ENCODE measurements at places on chromosomes 6 and 20.

DNA sequence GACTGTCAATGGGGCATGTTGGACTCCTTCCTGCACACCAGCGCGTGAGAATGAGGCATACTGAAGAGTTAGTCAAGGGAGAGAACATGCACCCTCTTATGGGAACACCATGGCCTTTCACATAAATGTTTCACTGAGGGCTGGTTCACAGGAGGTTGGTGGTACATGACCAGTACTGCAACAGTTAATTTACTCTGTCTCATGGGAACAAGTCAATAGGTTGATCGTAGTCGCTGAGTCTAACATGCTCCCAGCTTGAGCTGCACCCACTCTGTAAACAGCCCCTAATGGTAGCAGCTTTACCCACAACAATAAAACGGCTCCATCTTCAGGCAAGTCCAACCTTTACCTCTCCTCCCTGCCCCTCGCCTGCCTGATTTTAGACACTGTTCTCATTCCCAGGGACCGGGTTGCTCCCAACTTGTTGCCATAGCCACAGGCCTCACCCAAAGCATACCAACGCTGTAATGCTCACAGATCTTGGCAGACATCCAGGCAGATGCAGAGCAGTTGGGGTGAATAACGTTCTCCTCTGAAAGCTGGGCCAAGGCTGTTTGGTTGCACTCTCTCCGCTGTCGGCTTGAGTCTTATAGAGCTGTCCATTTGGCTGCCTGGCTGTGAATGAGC, 111.3 kb downstream of the LY86 start:
- DNase-seq = no peak

- no peak for DNase-seq
These were observed 213.9 kb upstream of the CNR1 start for GRCh38 chr6:88380083-88380482.

DNA sequence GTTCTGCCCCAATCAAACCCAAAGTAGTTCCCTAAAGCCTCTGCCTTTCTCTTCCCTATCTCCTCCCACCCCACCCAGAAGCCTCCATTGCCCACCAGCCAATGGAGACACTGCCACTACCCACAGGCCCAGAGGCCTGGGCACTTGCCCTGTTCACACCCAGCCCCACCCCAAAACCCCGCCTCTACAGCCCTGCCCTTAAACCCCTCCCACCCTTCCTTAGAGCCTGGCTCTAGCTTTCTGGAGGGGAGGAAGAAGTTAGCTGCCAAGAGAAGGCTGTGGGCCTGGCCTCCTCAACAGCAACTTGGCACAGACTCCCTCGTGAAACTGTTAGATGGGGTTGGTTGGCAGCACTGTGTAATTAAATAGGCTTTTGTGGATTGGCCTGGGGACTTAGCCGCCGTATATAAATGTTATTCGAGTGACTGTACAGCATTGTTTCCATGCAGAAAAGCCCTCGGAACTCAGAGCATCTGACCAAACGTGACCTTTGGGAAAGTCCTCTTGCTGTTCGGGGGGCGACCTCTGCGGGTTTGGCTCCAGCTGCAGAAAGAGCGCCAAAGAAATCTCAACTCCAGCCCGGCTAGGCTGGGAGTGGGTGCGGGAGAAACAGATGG, 31.4 kb downstream of the COL11A2 start:
- no peak for DNase-seq

- DNase-seq = no peak
These were observed 76.4 kb upstream of the RNF24 start for GRCh38 chr20:4091490-4092479.

DNA sequence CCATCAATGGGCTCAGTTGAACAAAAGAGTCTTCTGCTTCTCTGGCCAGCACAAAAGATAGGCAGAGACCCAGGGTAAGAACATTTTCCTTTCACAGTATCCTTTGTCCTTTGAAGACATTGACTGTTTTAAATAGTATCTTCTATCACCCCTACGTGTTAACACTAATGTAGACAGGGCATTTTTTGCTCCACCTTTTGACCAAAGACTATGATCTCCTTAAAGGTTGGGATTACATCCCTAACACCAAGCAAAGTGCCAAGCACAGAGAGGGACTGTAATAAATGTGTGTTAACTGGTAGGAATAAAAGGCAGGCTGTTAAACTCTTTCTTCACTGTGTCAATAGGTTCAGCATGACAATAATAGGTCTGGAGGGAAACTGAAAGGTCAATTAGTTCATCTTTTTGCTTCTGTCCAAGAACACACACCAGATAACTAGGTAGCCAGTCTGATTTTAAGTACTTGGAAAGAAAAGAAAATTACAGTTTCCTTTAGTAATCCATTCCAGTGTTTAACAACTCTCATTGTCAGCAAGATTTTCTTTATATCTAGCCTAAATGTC, 63.6 kb upstream of the NOX3 start:
- no peak for DNase-seq

Measured in naive B cell (primary cell).